Activated CD8-positive, alpha-beta T cell treated with anti-CD3 and anti-CD28 coated beads for 36 hours (primary cell): ENCODE measurements at places on chromosomes 2 and 18. TPM values are rescaled to one million over a fixed set of nuclear protein-coding genes. Genes with fewer than 3 reads are reported as not detected.

The PDCD1 gene
- 19.4 TPM for total RNA-seq

The IL1F10 gene
- not detected for total RNA-seq

The KCNS3 gene
- total RNA-seq, result not detected

The GALR1 gene
- total RNA-seq, result not detected

The DSEL gene
- total RNA-seq, result 0.13 TPM

The ASXL3 gene
- not detected for total RNA-seq

The MRPS5 gene
- 93.0 TPM for total RNA-seq

The METTL5 gene
- 111 TPM for total RNA-seq

The ASNSD1 gene
- 41.0 TPM for total RNA-seq

The CTLA4 gene
- 30.7 TPM for total RNA-seq

The MERTK gene
- 0.70 TPM for total RNA-seq

The SLC11A1 gene
- total RNA-seq, result 0.13 TPM

The FAM124B gene
- 0.25 TPM for total RNA-seq

The POMC gene
- total RNA-seq, result 5.5 TPM

The VWA3B gene
- not detected for total RNA-seq

The POTEI gene
- not detected for total RNA-seq

The NAT8 gene
- total RNA-seq, result not detected

The IFIH1 gene
- total RNA-seq, result 28.7 TPM

The C2orf78 gene
- not detected for total RNA-seq

The ME2 gene
- 141 TPM for total RNA-seq

The GAL3ST2 gene
- 0.89 TPM for total RNA-seq

The ANTXR1 gene
- 0.09 TPM for total RNA-seq

The FAM110C gene
- 0.79 TPM for total RNA-seq

The LINC00305 gene
- not detected for total RNA-seq

The GPR45 gene
- not detected for total RNA-seq

The ANKRD30BL gene
- total RNA-seq, result not detected

The TFCP2L1 gene
- not detected for total RNA-seq

The TBR1 gene
- total RNA-seq, result not detected

The CCDC102B gene
- total RNA-seq, result 2.1 TPM

The G6PC2 gene
- total RNA-seq, result not detected

The ADD2 gene
- total RNA-seq, result 24.5 TPM

The MARCHF4 gene
- total RNA-seq, result not detected

The COPS7B gene
- total RNA-seq, result 53.6 TPM

The POTEC gene
- total RNA-seq, result not detected

The LOXHD1 gene
- total RNA-seq, result 0.11 TPM

The INO80D gene
- total RNA-seq, result 15.9 TPM

The UBXN4 gene
- 105 TPM for total RNA-seq

The SALL3 gene
- not detected for total RNA-seq

The PDE1A gene
- total RNA-seq, result not detected

The SLC5A7 gene
- total RNA-seq, result not detected

The SIX3 gene
- total RNA-seq, result not detected

The HOXD1 gene
- total RNA-seq, result not detected

The SCN2A gene
- not detected for total RNA-seq
